ENCODE measurements at places on chromosomes 16 and 17.

DNA sequence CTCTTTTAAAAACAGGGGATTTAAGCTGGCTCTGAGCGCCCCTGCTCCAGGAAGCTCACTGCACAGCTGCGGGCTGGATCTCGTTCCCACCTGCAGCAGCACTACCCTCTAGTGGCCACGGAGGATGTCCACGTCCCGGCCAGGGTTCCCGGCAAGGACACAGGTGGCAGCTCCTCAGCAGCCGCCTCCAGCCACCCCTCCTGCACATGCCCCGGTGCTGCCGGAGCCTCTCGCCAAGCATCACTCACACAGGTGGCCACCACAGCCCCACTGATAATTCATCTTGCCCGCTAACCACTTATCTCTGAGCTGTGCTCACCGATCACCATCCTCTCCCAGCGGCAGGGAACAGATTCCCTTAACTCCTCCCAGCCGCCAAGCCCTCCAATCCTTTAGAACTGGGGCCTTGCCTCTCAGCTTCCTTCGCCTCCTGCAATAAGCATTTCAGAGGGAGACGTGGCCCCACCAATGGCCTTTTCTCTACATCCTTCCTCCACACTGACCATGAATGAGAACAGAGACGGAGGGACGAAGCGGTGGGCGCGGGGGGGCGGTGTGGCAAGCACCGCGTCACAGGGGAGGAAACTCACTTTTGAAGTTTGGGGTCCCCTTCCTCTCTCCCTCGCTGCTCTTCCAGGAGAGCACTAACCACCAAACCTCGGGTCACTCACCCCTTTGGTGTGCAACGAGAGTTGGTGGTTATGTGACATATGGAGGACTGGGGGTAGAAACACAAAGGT lies 222.1 kb downstream of the RBFOX3 start:
- DNase-seq, result no peak

GRCh38 chr16:71179569-71179968 lies 51.0 kb downstream of the HYDIN start:
- DNase-seq, result no peak

DNA sequence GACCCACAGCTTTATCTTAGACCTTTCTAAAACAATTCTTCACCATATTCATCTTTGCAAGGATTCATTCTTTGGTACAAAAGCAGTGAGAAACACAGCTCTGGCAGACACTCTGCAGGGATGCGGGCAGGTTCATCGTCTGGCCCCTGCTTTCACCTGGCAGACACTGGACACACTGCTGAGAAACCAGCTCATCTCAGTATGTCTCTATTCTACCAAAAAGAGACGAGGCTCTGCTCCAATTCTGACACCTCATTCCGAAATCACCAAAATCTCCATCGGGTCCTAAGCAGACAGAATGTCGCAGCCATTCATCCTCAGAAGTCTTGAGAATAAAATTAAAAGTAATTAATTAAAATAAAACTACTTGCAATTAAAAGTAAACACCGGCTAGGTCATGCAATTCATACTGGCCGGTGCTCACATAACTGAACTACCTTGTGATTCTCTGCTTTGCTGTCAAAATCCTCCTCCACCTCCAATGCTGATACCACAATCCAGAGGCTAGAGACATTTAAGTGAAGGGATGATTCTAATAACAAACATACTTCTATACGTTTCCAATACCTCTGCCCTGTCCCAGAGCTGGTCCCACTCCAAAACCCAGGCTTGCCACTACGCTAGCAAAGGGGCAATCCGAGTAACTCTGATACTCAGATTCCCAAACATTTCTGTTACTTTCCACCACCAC lies 1.3 kb downstream of the RNF157 start:
- no peak for DNase-seq

DNA sequence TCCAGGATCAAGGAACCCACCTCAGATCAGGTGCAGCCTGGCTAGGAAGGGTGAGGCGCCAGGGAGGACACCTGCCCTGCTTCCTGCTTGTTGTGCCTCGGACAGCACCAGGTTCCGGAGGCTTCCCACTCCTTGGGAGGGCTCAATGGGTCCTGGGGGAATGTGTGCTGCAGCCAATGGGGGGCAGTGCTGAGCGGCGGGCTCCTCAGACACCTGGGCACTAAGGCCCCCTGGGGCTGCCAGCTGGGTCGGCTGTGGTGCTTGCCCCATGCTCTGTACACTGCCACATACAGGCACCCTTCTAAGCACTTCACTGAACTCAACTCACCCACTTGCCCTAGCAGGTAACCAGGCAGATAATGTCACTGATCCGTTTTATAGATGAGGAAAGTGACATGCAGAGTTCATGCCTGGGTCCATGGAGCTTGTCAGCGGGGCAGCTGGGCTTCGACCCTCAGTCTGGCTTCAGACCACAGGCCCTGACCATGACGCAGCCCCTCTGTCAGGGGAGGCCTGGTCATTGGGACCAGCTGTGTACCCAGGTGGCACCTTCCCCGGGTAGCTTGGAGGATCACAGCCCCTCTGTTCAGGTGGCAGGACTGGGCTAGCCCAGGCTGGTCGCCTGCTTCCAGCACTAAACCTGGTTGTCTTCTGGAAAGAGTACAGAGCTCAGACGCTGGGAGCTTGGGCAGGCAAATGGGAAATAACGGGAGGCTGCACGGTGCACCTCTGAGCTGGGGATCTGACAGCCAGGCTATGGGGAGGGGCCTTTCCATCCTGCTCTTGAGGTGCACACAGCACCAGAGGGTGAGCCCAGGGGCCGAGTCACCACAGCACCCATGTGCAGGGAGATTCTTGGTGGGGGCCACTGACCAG lies 8.2 kb downstream of the FN3K start:
- no peak for DNase-seq

- DNase-seq, result no peak
Measured at GRCh38 chr16:79698341-79698753, 97.8 kb upstream of the MAF start.

DNA sequence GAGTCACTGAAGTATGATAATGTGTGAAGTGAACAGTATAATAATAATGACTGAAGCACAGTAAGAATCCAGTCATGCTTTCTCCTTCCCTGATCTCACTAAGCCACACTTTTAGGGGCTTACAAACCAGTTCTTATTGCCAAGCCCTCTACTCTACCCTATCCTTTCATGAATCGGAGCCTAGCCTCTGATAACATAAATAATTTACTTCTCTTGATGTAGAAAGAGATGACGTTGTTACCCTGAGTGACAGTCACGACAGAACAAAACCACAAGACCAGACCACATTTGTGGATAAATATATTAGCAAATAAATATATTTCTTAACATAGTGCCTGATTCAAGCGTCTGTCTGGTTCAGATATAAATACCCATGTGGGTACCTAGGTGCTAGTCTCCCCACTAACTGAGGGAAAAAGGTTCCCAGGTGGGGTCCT lies 1.4 kb upstream of the SUPT4H1 start:
- DNase-seq, result no peak

DNA sequence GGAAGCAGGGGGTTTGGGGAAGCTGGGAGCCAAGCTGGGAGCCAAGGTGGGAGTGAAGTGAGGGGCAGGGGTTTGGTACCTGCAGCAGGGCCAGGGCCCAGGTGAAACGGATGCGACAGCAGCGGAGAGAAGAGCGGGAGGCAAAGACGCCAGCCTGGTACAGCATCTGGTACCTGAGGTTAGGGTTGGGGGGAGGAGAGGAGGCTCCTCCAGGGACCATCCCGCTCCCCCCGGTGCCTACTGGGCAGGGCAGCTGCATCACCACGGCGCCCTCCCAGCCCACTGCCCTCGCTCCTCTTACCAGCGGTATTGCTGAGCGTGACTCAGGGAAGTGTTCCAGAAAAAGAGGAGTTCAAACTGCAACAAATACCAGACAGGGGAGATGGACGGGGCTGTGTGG lies 9.8 kb downstream of the CLN3 start:
- DNase-seq, result no peak

GRCh38 chr16:74455619-74456289 lies 34.5 kb upstream of the CLEC18B start:
- DNase-seq, result no peak

DNA sequence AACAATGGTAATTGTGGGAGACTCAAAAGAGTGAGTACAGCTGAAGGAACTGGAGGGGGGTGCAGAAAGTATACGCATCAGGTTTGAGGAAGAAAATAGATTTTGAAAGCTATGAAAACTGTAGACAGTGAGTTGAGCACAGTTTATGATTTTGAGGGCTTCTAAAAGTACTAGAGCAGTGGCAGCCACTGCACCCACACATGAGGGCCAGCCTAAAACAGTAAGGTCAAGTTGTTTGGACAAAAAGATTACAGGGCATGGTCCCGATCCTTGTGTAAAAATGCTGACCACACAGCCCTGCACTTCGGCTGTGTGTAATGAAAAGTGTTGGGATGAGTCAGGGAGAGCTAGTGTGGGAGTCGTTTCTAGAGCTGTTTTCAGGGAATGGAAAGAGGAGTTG lies 2282.1 kb downstream of the TP53TG3F start:
- DNase-seq, result no peak

DNA sequence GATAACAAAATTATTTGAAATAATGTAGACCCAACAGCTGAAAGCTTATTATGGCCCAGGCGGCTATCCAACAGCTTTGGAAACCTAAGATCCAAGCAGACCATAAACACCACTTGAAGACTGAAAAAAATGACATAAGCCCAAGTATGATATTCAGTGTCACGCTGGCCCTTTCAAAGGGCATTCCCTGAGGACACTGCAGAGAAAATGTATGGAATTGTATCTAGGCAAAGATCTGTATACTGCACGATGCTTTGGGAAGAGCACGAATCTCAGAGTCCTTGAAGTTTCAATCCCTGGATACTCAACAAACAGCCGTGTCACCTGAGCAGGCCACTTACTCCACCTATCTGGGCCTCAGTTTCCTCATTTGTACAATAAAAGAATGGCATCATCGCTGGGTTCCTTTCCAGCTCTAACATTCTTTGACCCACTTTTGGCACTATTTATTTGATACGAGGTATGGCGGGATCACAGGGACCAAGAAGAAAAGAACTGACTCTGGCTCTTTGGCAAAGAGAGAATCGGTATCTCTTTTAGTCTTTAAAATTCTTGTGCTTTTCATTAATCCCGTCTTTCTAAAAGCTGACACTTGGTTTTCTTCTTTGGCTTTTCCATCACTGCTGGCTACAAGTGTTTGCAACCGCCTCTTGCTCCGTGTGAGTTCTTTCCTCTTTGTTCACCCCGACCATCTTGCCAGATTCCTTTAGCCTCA lies 1.2 kb downstream of the STAT5B start:
- DNase-seq, result no peak

GRCh38 chr16:12575288-12575687 lies 228.4 kb downstream of the CPPED1 start:
- DNase-seq, result no peak

DNA sequence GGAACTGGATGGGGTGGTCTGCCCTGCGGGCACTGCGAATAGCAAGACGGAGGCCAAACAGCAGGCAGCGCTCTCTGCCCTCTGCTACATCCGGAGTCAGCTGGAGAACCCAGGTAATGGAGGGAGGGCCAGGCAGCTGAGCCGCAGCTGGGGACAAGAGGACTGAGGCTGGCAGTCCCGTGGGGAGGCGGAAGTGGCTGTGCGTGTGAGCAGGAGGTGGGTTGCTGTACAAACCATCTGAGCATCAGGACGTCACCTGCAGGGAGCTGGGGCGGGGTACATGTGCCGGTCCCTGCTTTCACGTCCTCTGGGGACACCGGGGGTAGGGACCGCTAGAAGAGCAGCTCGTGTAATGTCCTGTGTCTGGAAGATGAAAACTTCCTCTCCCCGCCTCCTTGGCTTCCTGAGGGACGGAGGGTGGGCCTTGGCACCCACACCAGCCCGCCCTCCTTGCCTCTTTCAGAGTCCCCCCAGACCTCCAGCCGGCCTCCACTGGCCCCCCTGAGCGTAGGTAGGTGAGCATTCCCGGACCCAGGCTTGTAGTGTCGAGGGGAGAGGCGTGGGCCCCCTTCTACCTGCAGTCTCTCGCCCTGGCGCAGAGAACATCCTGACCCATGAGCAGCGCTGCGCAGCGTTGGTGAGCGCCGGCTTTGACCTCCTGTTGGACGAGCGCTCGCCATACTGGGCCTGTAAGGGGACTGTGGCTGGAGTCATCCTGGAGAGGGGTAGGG lies 3.7 kb downstream of the ADAD2 start:
- no peak for DNase-seq

DNA sequence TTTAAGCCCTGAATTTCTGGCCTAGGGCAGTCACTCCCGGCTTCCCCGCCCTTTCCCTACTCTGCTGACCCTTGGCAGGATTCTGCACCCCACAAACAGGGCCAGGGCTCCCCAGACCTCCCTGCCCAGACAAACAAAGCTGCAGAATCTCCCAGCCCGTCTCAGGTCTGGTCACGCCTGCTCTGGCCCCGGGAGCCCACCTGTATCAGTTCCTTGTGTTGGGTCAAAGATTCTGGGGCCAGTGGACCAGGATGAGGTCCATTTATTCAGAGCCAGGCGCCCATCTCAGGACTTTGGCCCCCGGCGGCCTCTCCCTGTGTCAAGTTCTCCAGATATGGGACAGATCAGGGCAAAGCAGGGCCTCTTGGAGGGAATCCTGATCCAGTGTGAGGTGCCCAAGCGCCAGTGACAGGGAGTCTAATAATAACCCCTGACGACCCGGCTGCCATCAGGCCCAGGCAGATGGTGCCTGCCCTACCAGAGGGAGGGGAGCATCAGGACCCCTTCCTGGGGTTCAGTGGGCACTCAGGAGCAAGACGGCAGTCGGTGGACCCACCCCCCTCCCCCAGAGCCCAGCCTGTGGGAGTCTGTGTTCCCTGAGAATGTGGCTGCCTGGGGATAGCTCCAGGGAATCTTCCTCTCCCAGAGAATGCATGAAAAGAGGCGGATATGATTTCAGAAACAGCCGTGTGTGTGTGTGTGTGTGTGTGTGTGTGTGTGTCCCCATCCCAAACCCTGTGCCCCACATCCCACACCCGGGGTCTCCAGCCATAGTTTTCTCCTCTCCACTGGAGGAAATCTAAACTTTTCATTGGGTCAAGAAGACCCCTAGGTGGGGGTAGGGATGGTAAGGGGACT lies 1.3 kb downstream of the TTYH2 start:
- DNase-seq, result no peak

GRCh38 chr17:81443269-81443668 lies 48.0 kb downstream of the BAHCC1 start:
- DNase-seq, result no peak

DNA sequence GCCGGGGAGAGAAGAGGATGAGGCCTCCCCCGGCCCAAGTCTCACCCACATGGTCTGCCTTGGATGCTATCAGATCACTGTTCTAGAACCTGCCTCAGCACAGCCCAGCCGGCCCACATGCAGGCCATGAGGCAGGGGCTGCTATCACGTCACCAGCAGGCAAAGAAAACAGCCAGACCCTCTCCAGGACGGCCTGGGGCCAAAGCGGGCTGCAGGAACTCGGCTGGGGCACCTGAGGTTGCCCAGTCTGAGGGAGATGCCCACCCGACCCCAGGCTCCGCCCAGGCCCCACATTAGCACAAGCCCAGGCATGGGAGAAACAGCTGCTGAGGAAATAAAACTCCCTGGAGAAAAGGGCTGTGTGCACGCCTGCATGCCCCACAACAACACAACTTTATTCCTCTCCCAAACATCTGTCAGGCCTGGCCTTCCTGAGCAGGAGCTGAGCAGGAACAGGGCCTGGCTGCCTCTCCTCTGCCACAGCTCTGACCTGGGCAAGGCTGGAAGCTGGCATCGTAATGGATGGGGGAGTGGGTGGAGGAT lies 6.7 kb upstream of the SMIM5 start:
- no peak for DNase-seq

All from NCI-H1048 (cell line).